ENCODE measurements at places on chromosomes 5 and 9.
A peak's percentile ranks its signal among the peaks of the same experiment; 100 is the strongest.

DNA sequence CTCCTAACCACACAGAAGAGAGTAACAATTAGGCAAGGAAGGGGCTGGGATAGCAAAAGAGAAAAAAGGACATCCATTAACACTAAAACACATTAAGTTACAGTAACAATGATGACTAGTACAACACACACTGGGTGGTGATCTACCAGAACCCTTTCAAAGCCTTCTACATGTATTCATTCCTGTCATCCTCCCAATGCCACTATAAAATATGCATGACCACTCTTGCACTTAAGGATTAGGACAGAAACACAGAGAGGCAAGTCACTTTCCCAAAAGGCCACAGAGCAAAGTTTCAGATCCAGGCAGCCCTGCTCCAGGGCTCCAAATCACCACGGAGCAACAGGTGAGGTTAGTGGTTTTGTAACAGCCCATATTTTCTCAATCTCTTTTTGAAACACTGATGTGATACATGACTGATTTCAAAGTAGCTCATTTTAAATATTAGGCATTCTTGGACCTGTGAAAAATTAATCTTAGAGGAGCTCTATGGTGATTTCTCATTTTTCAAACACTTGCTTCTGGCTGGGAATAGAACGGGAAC is 86.7 kb downstream of the AUH start:
- no peak for DNase-seq

- DNase-seq = no peak
These were observed 112.8 kb upstream of the NR3C1 start for GRCh38 chr5:143516249-143516648.

GRCh38 chr5:177620560-177620959 is 20.6 kb downstream of the B4GALT7 start:
- no peak for DNase-seq

- no peak for DNase-seq
These were observed 166.4 kb downstream of the PBX3 start for GRCh38 chr9:125913551-125913950.

GRCh38 chr9:98989036-98990000 is 45.6 kb downstream of the COL15A1 start:
- DNase-seq = peak; percentile 99

GRCh38 chr5:147507480-147508126 is 2.3 kb downstream of the DPYSL3 start:
- DNase-seq = no peak

DNA sequence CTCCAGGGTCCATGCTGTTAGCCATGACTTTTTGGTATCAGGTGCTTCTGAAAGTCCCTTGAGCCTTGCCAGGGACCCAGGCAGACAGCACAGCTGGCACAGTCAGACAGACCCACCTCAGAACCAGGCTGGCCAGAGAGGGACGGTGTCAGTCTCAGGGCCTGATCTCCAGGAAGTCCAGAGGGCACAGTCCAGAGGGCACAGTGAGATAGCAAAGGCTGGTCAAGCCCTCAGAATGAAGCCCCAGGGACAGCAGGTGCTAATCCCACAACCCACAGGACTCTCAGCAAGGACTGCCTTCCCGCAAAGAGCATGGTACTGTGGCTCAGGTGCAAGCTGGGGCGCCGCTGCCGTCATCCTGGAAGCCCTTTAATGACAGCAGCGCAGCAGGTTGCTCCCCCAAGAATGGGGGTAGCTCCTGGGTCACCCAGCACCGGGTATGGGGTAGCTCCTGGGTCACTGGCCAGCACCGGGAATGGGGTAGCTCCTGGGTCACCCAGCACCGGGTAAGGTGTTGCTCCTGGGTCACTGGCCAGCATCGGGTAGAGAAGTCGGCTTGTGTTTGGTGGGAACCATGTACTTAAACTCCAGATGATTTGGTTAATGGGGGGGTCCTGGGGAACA is 105.6 kb upstream of the PHYKPL start:
- DNase-seq = no peak

DNA sequence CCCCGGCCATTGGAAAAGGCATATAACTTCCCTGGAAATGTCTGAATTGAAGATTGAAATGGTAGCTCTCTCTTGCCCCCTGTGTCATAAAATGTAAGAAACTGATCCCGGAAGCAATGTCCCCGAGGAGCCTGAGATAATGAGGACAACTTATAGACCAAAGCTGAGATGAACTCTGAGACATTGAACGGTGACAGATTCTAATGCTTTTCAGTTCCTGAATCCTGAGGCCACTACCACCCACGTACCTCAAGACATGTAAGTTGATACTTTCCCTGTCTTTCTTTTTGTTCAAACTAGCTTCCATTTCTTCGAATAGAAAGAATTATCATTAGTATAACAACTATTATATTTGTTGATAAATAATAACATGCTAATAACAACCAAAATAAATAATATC is 51.0 kb downstream of the KIF4B start:
- DNase-seq = no peak

Measured in GM04504 (cell line).